Activated T-helper 9 cell treated with anti-CD3 and anti-CD28 coated beads, Interleukin-2, amount 50 U/mL, for 16 hours (primary cell): ENCODE measurements at places on chromosomes 13 and 19.

GRCh38 chr13:109655611-109656010 lies 130.8 kb downstream of the IRS2 start:
- no peak for DNase-seq

GRCh38 chr19:48113190-48113917 lies 2.7 kb upstream of the PLA2G4C start:
- DNase-seq, result no peak

DNA sequence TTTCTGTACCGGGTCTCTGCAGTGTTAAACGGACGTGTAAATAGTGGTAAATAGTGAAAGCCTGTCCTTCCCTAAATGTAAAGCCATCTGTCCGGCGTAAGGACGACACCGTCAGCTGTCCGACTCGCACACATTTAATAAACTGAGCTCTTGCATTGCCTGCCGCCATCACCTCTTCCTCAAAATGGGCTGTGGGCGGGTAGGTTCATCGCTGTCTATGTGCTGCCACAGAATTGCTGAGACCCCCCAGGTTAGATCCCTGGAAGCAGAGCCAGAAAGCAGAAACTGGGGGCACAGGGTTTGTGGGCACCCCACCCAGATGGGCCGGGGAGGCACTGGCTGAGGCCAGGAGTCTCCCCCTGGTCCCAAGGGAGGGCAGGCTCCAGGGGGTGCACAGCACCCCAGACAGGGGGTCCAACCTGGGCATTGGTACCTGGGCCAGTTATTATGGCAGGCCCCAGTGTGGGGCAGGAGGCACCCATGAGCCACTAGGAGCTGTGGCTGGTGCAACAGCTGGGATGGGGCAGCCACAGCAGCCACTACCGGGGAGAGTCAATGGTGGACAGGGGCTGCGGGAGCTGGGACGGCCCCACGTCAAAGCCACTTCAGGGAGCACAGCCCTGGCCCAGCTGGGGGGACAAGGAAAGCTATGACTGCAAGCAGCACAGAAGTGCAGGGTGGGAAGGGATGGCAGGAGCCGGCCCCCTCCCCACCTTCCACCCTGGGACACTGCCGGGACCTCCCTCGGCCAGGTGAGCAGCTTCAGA lies 5.7 kb downstream of the C19orf25 start:
- DNase-seq, result no peak

GRCh38 chr19:57667228-57667627 lies 1.5 kb upstream of the ZSCAN4 start:
- no peak for DNase-seq

DNA sequence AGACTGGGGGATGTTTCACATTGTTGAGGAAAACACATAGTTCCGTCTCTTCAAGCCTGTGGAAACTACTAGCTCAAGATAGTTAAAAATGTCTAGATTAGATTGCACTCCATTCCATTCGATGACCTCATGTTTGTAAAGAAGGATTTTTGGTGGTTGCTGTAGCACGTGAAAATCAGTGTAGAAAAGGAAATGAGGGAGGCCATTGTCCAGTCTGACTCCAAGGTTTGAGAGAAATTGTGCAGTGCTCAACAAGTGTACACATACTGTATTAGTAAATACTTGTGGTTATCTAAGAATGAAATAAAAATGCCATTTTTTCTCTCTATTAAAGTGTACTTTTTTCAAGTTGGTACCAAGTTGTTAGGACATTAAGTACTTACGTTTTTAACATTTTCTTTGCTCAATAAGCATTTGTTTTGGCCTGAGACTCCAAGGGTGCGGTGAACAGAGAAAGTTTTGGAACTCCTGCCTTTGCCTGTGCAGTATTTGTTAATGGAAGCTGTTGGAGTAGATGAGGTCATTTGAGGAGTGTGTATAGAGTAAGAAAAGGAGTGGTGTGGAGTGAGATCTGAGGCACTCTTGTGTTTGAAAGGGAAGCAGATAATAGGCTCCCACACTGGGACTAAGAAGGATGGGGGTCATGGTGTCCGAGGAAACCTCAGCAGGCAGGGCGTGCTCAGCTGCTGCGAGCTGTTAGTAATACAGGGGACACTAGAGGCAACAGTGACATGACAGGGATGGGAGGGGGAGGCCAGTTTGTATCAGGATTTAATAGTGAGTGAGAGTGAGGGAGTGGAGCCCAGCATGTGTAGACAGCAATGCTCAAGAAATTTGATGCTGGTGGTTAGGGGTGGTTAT lies 4.4 kb downstream of the WASF3 start:
- DNase-seq, result no peak
